ENCODE measurements at places on chromosomes 2 and 18. TPM values are rescaled to one million over a fixed set of nuclear protein-coding genes. Genes with fewer than 3 reads are reported as not detected.

- no peak for DNase-seq
These were observed 94.6 kb upstream of the SCG2 start for GRCh38 chr2:223696719-223697118.

GRCh38 chr2:61689568-61689967 is 151.4 kb upstream of the XPO1 start:
- DNase-seq = no peak

GRCh38 chr2:160612266-160612856 is 118.8 kb upstream of the RBMS1 start:
- DNase-seq = no peak

- DNase-seq = no peak
These were observed 199.1 kb downstream of the GLI2 start for GRCh38 chr2:120934574-120935338.

The GCG gene
- not detected for total RNA-seq

The KRTCAP3 gene
- total RNA-seq = 50.1 TPM

The SCN7A gene
- 0.19 TPM for total RNA-seq
